Activated T-helper 1 cell treated with anti-CD3 and anti-CD28 coated beads, Interleukin-12 subunit alpha, Interleukin-12 subunit beta, Interleukin-2, Interleukin-4 antibody, amounts not matched to agents 30 ng/mL and 10 ng/mL and 1 ng/mL, durations not matched to agents 14 hours and 24 hours and 36 hours (primary cell): ENCODE measurements at places on chromosomes 7 and 10. TPM values are rescaled to one million over a fixed set of nuclear protein-coding genes. Genes with fewer than 3 reads are reported as not detected.

GRCh38 chr7:73994761-73995160 is 33.2 kb upstream of the ELN start:
- H3K4me3 ChIP-seq, result no peak overlapping the region
- DNase-seq, result no peak
- no peaks in the 10 kb centered on the region for H3K36me3 ChIP-seq
- no peaks in the 10 kb centered on the region for H3K27me3 ChIP-seq
- no peaks in the 10 kb centered on the region for H3K4me1 ChIP-seq
- no peak overlapping the region for H3K27ac ChIP-seq

DNA sequence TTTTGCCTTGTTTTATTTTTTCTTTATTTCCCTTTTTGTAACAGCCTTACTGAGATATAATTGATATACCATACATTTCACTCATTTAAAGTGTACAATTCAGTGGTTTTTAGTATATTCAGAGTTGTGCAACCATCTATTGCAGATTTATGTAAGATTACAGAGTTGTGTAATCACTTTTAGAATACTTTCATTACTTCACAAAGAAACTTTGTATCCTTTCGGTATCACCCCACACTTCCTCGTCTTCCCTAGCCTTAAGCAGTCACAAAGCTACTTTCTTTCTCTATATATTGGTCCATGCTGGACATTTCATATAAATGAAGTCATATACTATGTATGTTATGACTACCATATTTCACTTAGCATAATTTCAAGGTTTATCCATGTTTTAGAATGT is 74.6 kb downstream of the ATRNL1 start:
- H3K4me1 ChIP-seq, result no peaks in the 10 kb centered on the region
- H3K36me3 ChIP-seq, result no peaks in the 10 kb centered on the region
- H3K27me3 ChIP-seq, result peaks cover 2% of the 10 kb centered on the region
- DNase-seq, result no peak
- no peak overlapping the region for H3K27ac ChIP-seq

DNA sequence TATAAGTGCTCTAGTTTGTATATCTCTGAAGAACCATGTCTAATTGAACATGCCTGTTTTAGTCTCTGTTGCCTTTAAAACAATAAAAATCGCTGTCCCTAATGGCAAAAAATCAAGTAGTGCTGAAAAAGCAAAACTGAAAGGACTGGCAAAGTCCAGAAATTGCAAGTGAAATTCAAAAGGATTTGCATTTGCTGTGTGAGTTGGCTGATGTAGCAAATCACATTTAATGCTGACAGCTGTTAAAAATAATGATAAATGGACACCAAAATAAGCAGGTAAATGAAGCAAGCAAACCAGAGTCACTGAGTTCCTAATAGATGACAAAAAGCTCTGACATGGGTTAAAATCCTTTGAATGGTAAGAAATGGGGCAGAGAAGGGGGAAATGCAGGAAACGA is 874.1 kb downstream of the GRM8 start:
- no peak for DNase-seq
- H3K4me3 ChIP-seq, result no peak overlapping the region
- H3K36me3 ChIP-seq, result no peaks in the 10 kb centered on the region

- no peak overlapping the region for H3K27ac ChIP-seq
- no peaks in the 10 kb centered on the region for H3K4me1 ChIP-seq
- H3K36me3 ChIP-seq, result no peaks in the 10 kb centered on the region
Measured at GRCh38 chr7:98369726-98370125, 31.2 kb downstream of the BAIAP2L1 start.

The HYAL4 gene
- total RNA-seq, result not detected in 2 replicates

The MSMB gene
- not detected in 2 replicates for total RNA-seq

GRCh38 chr10:80630324-80630723 is 92.6 kb downstream of the SH2D4B start:
- no peaks in the 10 kb centered on the region for H3K27me3 ChIP-seq
- H3K4me3 ChIP-seq, result no peak overlapping the region
- H3K36me3 ChIP-seq, result no peaks in the 10 kb centered on the region
- no peak for DNase-seq

The SPDYE5 gene
- not detected in 2 replicates for total RNA-seq

The THNSL1 gene
- total RNA-seq, result 3.0 and 3.1 TPM in 2 replicates

The BRAT1 gene
- total RNA-seq, result 39.2 and 42.9 TPM in 2 replicates

DNA sequence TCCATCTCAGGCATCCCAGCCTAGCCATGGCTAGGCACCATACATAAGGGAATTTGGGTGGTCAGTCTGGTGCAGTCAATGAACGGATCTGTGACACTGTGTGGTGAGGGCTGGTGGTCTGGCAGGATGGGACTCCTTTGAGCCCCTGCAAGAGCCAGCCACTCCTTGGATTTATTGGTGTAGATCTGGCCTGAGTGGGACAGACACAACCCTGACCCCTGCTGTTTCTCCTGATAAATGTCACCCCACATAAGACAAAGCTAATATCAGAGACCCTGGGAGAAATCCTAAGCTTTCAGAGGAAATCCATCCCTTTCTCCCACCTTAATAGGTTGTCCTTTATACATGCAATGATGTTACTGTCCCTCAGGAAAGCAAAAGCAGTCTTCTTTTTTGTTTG is 2.3 kb downstream of the FBXO24 start:
- H3K4me3 ChIP-seq, result peak overlapping the region; percentile 70
- H3K4me1 ChIP-seq, result peaks cover 19% of the 10 kb centered on the region
- H3K27me3 ChIP-seq, result peaks cover 3% of the 10 kb centered on the region

- no peaks in the 10 kb centered on the region for H3K4me1 ChIP-seq
- H3K27me3 ChIP-seq, result no peaks in the 10 kb centered on the region
- H3K27ac ChIP-seq, result no peak overlapping the region
- DNase-seq, result no peak
- H3K4me3 ChIP-seq, result no peak overlapping the region
Measured at GRCh38 chr7:103121641-103122040, 27.3 kb downstream of the NAPEPLD start.

GRCh38 chr7:34041707-34042106 is 136.4 kb downstream of the BMPER start:
- no peak for DNase-seq
- no peaks in the 10 kb centered on the region for H3K36me3 ChIP-seq
- H3K27ac ChIP-seq, result no peak overlapping the region
- no peaks in the 10 kb centered on the region for H3K27me3 ChIP-seq

GRCh38 chr10:72292223-72292691 is 18.5 kb downstream of the DDIT4 start:
- H3K4me3 ChIP-seq, result peak overlapping the region; percentile 45
- peaks cover 3% of the 10 kb centered on the region for H3K36me3 ChIP-seq
- H3K4me1 ChIP-seq, result peaks cover 59% of the 10 kb centered on the region
- DNase-seq, result no peak
- H3K27me3 ChIP-seq, result no peaks in the 10 kb centered on the region
